ENCODE measurements at places on chromosomes 1 and 21. TPM values are rescaled to one million over a fixed set of nuclear protein-coding genes. Genes with fewer than 3 reads are reported as not detected.

CD247 gene
- not detected for total RNA-seq

ITLN1 gene
- total RNA-seq: not detected

PALMD gene
- total RNA-seq: 19.4 TPM

ILDR2 gene
- under 0.01 TPM for total RNA-seq

AGMAT gene
- 1.1 TPM for total RNA-seq

SPRR2E gene
- not detected for total RNA-seq

Data from aortic smooth muscle cell (primary cell).